Stimulated activated CD4-positive, alpha-beta T cell treated with anti-CD3 and anti-CD28 coated beads, Interleukin-2, amount 100 ng/mL, for 24 hours (primary cell): ENCODE measurements at places on chromosomes 2 and 18.

- peak; percentile 25 for DNase-seq
Measured at GRCh38 chr2:198374375-198375082, 570.1 kb downstream of the PLCL1 start.

DNA sequence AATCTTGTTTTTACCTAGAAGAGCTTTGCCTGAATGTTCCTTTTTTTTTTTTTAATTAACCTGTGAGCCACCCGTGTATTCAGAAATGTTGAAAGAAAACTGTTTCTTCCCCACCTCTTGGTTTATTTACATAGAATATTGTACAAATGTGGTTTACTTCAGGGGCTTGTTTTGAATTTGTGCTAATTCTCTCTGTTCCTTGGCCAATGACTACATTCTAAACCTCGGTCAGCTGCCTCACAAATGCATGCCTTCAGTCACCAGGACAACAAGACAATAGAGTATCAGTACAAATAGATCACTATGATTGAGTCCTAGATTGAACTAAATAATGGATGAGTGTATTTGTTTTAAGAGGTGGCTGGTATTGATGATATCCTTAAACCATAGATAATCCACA, 36.0 kb downstream of the AGFG1 start:
- DNase-seq = no peak

GRCh38 chr2:195489101-195489500, 167.9 kb upstream of the SLC39A10 start:
- no peak for DNase-seq

GRCh38 chr2:190903693-190904450, 23.3 kb downstream of the GLS start:
- DNase-seq = no peak

DNA sequence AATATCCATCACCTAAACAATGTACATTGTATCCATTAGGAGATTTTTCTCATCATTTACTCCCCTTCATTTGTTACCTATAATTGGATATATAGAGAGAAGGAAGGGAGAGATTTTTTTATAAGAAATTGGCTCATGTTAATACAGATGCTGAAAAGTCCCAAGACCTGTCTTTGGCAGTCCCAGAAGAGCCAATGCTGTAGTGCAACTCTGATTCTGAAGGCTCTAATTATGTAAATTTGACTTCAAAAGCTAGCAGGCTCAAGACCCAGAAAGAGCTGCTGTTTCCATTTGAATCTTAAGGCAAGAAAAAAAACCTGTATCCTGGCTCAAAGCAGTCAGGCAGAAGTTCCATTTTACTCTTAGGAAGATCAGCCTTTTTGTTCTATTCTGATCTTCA, 1245.5 kb upstream of the FAM98A start:
- no peak for DNase-seq

- DNase-seq = no peak
Measured at GRCh38 chr2:104321116-104321795, 532.7 kb upstream of the POU3F3 start.

DNA sequence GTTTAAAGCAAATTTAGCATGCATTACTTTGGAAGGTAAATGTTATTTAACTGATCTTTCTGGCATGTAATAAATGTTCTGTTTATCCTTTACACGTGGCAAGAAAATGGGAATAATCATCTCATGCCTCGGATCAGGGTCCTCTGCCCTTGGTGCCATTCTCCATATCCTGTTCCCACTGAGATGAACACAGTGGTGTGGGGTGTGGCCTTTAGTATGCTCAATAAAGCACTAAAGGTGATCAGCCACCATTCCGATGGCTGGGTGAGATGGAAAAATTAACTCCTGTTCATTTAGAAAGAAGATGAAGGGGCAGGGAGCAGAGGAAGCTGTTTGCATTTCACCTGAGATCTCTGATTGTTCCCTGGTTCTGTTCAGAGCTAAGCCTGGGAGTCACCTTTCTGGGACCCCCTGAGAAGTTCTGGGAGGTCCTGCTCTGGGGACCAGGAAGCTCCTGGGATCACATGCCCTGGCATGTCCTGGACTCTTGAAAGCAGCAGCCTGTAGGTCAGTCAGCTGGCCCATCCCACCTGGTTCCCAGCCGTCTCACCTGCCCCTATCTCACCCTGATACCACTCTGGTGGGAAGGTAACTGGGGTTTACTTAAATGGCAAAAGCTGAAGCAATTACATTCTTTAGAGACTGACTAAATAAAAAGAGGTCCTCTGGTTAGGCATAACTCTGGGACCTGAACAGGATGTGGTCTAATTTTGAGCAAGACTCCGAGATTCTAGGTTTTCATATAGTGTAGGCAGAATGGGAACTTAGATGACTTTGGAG, 288.9 kb upstream of the EPAS1 start:
- DNase-seq = no peak
